Activated CD8-positive, alpha-beta T cell treated with anti-CD3 and anti-CD28 coated beads, Interleukin-2, amount 10 ng/mL, durations not matched to agents 7 days and 5 days (primary cell): ENCODE measurements at places on chromosomes 11 and 22. TPM values are rescaled to one million over a fixed set of nuclear protein-coding genes. Genes with fewer than 3 reads are reported as not detected.

Gene TMEM151A
- total RNA-seq = not detected

Gene OVOL1
- total RNA-seq = 0.08 TPM

Gene KCNE3
- not detected for total RNA-seq

Gene HBE1
- total RNA-seq = not detected

Gene CXCR5
- total RNA-seq = 0.08 TPM

Gene MRGPRX3
- total RNA-seq = not detected

Gene SUSD2
- 1.9 TPM for total RNA-seq

- no peak for DNase-seq
- no peak overlapping the region for H3K4me3 ChIP-seq
- H3K4me1 ChIP-seq = peaks cover 8% of the 10 kb centered on the region
- H3K27me3 ChIP-seq = no peaks in the 10 kb centered on the region
Measured at GRCh38 chr22:36536717-36537116, 7.8 kb upstream of the EIF3D start.

DNA sequence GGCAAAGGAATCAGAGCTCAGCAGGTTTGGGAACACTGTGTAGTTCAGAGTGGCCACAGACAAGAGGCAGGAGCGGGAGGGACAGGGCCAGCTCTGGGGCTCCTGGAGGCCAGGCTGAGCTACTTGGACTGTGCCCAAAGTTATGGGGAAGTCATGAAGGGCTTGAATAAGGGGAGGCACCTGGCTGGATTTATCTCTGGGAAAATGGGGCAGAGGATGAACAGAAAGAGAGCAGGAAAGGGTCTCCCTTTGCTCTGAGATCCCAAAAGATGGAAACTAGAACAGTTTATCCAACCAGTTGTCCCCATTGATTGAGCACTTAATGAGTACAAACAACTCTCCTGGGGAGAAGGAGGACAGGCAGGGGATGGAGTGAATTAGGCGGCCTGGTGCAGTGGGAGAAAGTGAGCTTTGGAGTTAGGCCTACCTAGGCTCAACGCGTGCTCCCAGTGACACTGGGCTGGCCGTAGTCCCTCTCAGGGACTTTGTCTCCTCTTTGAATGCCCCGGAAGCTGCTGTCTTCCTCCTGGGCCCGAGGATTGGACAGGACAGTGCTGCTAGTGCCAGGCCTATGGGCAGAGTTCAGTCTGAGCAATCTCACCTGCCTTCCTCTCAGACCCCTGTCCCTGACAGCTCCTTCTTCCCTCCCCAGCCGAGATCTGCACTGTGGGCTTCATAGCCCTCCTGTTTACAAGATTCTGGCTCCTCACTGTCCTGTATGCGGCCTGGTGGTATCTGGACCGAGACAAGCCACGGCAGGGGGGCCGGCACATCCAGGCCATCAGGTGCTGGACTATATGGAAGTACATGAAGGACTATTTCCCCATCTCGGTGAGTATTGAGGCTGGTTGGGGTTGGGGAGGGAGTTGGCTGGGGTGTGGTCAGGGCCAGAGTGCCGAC lies 2.0 kb downstream of the MOGAT2 start:
- H3K36me3 ChIP-seq = no peaks in the 10 kb centered on the region
- no peak overlapping the region for H3K27ac ChIP-seq

GRCh38 chr11:73996161-73996747 lies 12.6 kb downstream of the UCP3 start:
- H3K4me1 ChIP-seq = peaks cover 70% of the 10 kb centered on the region
- no peaks in the 10 kb centered on the region for H3K27me3 ChIP-seq
- H3K36me3 ChIP-seq = peaks cover 8% of the 10 kb centered on the region
- peak overlapping the region; percentile 94 for H3K27ac ChIP-seq
- no peak for DNase-seq

DNA sequence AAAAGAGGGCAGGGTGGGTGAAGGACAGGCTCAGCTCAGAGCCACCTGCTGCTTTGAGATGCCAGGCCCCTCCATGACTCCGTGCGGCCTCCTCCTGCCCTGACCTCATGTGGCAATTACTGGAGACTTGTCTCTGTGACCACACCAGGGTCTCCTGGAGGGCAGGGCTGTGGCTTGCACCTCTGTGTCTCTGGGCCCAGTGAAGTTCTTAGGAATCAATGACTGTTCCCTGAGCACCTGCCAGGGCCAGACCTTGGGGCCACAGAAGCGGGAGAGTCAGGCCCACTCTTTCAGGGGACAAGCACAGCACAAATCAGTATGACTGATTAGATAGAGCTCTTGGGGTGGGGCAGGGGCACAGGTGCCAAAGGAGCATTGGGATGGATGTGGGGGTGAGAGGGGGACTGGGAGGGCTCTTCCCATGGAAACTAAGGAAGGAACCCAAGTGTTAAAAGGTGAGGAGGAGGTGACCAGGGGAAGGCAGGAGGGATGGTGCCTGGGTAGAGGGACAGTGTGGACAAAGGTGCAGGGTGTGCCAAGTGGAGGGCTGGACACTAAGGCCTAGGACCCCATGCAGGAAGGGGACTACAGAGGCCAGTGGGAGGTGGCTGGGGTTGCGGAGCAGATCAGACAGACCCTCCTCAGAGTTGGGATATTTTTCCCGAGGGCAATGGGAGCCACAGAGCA lies 77.3 kb upstream of the SHISAL1 start:
- DNase-seq = no peak
- no peak overlapping the region for H3K4me3 ChIP-seq

- H3K4me3 ChIP-seq = no peak overlapping the region
- no peaks in the 10 kb centered on the region for H3K4me1 ChIP-seq
- no peak overlapping the region for H3K27ac ChIP-seq
- no peak for DNase-seq
- peaks cover 2% of the 10 kb centered on the region for H3K27me3 ChIP-seq
- H3K36me3 ChIP-seq = no peaks in the 10 kb centered on the region
Measured at GRCh38 chr11:8503910-8504364, 90.1 kb downstream of the STK33 start.

GRCh38 chr11:9982127-9982795 lies 311.8 kb downstream of the SBF2 start:
- H3K27ac ChIP-seq = no peak overlapping the region
- H3K4me1 ChIP-seq = peaks cover 3% of the 10 kb centered on the region
- no peak for DNase-seq
- no peaks in the 10 kb centered on the region for H3K27me3 ChIP-seq
- no peak overlapping the region for H3K4me3 ChIP-seq
- H3K36me3 ChIP-seq = no peaks in the 10 kb centered on the region

GRCh38 chr11:33362051-33362910 lies 105.1 kb downstream of the HIPK3 start:
- no peaks in the 10 kb centered on the region for H3K36me3 ChIP-seq
- no peak overlapping the region for H3K4me3 ChIP-seq
- peak; percentile 30 for DNase-seq

- no peak for DNase-seq
- H3K27ac ChIP-seq = no peak overlapping the region
- H3K4me3 ChIP-seq = no peak overlapping the region
- no peaks in the 10 kb centered on the region for H3K4me1 ChIP-seq
- H3K36me3 ChIP-seq = no peaks in the 10 kb centered on the region
Measured at GRCh38 chr22:38862375-38863329, 9.4 kb downstream of the CBX6 start.

DNA sequence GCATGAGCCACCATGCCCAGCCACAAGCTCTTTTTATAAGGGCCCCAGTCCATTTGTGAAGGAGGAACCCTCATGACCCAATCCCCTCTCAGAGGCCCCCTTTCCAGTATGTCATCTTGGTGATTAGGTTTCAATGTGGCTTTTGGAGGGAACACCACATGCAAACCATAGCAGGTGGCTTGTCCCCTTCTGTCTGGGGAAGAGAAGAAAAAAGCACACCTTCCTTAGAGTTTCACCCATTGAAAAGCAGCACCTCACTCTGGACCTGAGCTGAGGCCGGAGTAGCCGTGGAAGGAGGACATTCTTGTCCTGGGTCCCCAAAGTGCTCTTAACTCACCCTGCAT lies 25.4 kb downstream of the NEAT1 start:
- peaks cover 14% of the 10 kb centered on the region for H3K4me1 ChIP-seq
- peak overlapping the region; percentile 15 for H3K27ac ChIP-seq

DNA sequence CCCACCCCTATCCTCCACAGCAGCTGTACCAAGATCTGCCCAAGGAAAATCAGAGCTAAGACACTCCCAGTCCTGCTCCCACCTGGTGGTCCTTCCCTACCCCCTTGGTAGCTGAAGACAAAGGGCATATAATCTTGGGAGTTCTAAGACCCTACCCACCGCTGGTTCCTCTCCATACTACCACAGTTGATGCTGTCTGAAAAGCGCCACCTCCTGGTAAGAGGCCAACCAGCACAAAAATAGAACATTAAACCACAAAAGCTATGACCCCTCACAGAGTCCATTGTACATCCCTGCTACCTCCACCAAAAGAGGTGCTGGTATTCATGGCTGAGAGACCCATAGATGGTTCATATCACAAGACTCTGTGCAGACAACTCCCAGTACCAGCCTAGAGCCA lies 161.5 kb upstream of the ARHGAP42 start:
- H3K4me1 ChIP-seq = no peaks in the 10 kb centered on the region
- H3K27me3 ChIP-seq = no peaks in the 10 kb centered on the region
- no peak overlapping the region for H3K27ac ChIP-seq
- no peak for DNase-seq
- no peak overlapping the region for H3K4me3 ChIP-seq

GRCh38 chr11:103696123-103696522 lies 340.3 kb upstream of the DDI1 start:
- H3K4me3 ChIP-seq = no peak overlapping the region
- no peak for DNase-seq

- no peaks in the 10 kb centered on the region for H3K27me3 ChIP-seq
- H3K4me1 ChIP-seq = peaks cover 33% of the 10 kb centered on the region
- H3K27ac ChIP-seq = peak overlapping the region; percentile 97
- peaks cover 30% of the 10 kb centered on the region for H3K36me3 ChIP-seq
Measured at GRCh38 chr22:40463683-40464082, 93.3 kb downstream of the SGSM3 start.

DNA sequence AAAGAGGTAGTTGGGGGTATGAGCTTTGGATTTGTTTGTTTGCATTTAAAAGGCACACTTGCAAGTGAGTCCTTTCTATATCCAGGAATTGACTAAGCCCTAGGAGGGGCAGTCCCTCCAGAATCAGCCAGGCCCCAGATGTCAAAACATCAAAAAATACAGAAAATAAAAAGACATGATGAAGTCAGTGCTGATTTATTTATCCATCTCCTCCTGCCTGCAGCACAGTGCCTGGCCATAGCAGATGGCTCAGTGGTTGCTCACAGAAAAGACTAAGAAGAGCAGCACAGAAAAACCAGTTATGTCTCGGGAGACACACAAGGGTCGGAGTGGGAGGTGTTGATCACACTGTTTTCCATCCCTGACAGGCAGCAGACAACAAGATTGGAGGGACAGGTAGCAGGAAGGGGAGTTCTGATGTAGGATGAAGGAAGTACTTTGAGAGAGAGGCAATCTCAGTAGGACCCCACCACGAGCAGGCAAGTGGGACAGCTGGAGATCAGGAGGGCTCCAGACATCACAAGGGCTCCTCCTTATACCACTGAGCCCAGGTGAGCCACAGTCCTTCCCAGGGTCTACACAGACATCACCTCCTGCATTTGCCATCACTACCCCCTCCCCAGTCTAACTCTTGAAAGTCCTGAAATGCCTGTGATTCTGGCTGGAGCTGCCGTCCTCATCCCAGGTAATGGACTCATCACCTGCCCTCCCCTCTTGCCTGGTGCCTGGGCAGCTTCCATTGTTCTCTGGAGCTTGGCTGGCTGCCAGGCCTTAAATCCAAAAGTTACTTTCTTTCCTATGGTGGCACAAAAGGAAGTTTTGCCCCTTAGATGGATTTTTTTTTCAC lies 32.3 kb downstream of the TMPRSS5 start:
- peaks cover 11% of the 10 kb centered on the region for H3K4me1 ChIP-seq
- no peak overlapping the region for H3K27ac ChIP-seq
- H3K4me3 ChIP-seq = no peak overlapping the region
- peaks cover 9% of the 10 kb centered on the region for H3K27me3 ChIP-seq

- peak overlapping the region; percentile 14 for H3K27ac ChIP-seq
- no peaks in the 10 kb centered on the region for H3K27me3 ChIP-seq
- H3K4me1 ChIP-seq = peaks cover 50% of the 10 kb centered on the region
- H3K36me3 ChIP-seq = peaks cover 66% of the 10 kb centered on the region
Measured at GRCh38 chr22:18154821-18155390, 4.9 kb downstream of the USP18 start.

DNA sequence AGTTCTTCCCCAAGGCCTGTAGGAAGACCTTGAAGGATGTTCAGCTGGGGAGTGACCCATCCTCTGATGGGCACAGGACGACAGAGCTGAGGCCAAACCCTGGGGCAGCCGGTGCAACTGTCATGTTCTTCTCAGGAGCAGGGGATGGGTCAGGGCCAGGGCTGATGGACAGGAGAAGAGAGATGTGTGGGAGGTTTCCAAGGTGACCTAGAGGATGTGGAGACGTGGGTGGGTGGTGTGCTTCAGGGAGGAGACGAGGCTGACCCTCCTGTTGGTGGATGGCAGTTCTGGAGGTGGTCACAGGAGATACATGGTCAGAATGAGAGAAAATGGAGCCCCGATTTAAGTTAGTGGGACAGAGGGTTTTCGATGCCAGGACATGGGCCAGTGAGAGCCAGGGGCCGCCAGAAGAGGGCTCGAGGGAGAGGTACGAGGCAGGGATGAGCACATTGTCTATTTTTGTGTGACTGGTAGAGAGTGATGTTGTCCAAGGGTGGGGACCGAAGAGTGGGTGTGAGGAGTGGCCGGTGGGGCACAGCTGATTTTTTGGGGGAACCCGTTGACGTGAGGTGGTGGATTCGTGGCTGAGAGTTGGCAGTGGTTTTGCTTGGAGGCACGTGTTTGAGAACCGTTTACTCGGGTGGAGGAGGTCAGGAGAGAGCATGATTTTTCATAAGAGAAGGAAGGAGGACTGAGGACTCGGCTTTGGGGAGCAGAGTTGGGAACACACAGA lies 14.6 kb downstream of the TBC1D22A start:
- DNase-seq = no peak
- H3K4me3 ChIP-seq = peak overlapping the region; percentile 22
- H3K36me3 ChIP-seq = peaks cover 22% of the 10 kb centered on the region
- H3K27me3 ChIP-seq = no peaks in the 10 kb centered on the region
- H3K4me1 ChIP-seq = peaks cover 53% of the 10 kb centered on the region

DNA sequence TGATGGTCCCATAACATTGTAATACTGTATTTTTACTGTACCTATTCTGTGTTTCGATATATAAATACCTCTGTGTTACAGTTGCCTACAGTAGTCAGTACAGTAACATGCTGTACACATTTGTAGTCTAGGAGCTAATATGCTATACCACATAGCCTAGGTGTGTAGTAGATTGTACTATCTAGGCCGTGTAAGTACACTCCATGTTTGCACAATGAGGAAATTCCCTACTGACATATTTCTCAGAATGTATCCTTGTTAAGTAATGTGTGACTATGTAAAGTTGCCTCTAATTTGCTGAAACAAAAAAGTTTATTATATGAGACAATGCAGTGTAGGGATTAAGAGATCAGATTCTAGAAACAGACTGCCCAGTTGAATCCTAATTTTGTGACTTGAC lies 21.3 kb downstream of the CAPRIN1 start:
- DNase-seq = no peak
- H3K27ac ChIP-seq = no peak overlapping the region
- peaks cover 32% of the 10 kb centered on the region for H3K4me1 ChIP-seq
- peaks cover 57% of the 10 kb centered on the region for H3K36me3 ChIP-seq

DNA sequence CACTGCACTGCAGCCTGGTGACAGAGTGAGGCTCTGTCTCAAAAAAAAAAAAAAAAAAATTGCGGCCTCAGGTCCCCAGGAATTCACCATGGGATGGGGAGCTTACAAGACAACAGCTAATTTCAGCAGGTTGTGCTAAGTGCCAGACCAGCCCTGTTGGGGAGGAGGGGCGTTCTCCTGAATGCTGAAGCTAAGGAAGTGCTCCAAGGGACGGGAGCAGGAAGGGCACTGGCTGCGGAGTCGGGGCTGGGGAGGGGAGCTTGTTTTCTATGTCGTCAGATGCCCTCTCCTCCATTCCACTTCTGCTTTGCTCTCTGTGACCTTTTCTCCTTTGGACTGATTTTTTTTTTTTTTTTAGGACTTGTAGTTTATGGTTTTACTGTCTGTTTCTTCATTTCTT lies 4.5 kb downstream of the ADAMTS15 start:
- H3K36me3 ChIP-seq = no peaks in the 10 kb centered on the region
- DNase-seq = no peak
- no peak overlapping the region for H3K27ac ChIP-seq
- H3K4me3 ChIP-seq = no peak overlapping the region
- peaks cover 8% of the 10 kb centered on the region for H3K4me1 ChIP-seq
- peaks cover 46% of the 10 kb centered on the region for H3K27me3 ChIP-seq
